ENCODE measurements at places on chromosomes 1 and 21.

- no peak for DNase-seq
These were observed 116.4 kb downstream of the SIM2 start for GRCh38 chr21:36815284-36815683.

DNA sequence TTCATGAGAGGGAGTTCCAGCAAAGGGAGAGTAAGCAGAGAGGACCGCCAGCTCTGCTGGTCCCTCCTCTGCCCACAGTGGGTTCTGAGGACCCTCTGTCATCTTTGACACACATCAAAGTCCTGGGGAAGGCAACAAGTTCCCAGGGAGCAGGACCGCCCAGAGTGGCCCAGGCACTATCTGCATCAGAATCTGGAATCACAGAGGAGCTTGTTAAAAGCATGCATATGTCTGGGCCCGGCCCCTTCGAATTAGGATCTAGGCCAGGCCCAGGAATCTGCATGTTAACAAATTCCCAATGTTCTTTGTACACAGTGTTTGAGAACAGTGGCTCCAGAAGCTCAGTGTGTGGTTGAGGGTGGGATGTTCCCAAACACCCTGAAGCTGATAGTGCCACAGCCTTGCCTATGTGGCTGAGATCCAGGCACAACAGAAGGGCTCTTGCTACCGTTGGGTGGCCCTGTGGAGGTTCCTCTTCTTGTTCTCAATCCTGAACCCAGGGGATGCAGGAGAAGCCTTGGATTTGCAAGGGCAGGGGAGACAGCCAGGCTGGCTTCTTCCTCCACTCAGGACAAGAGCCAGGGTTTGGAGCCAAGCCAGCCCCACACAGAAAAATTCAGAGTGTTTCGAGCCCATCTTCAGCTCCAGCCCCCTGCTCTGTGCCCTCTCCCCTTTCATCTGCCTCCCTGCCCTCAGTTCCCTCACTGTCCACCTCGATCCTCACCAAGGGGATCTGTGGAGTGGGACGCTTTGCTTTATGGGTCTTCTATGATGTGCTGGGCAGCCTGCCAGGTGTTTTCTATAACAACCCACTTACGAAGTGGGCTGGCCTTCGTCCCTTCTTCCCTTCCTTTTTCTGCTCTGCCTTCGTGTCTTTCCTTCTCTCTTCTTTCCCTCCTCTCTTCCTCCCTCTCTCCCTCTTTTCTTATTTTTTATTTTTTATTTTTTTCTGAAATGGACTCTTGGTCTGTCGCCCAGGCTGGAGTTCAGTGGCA lies 129.0 kb upstream of the TMPRSS2 start:
- DNase-seq, result no peak

DNA sequence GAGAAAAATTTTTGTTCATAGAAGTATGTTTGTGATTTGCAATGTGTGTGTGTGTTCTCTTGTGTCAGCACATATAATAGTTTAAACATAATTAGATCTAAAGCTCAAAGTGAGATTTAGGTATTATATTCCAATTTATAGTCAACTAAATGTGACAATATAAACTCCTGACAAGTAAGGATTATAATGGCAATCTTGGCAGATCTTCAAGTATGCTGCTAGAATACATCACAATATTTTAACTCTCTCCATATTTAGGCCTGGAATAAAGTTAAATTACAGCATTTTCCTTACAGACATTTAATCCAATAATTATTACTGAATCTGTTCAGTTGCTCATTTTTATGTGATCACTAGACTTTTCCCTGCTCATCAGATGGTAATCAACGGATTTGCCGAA lies 65.8 kb downstream of the LYPLAL1 start:
- no peak for DNase-seq

DNA sequence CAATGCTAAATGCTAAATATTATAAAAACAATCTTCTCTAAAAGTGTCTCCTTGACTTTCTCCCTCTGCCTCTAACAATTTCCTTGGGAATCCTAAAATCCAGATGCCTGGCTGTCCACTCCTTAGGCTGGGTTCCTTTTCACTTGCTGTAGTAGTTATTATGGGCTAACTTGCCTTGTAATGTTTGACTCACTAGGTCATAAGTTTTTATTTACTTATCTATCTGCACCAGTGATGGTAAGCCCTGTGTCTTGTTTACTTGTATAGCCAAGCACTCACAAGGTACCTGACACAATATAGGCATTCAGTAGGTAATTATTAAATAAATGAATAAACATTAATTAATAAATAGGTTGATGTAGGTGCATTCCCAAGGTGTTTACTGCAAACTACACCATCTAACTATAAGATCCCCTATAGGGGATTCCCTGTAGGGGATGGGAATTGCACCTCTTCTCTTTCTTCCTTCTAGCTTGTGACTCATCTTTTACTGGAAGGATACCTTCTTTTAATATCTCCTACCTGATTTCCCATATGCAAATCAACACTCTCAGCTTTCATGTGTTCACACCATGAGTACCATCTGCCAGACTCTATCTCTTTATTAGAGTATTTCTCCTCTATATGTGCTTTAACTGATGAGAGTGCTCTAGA lies 14.7 kb upstream of the CHIA start:
- no peak for DNase-seq

DNA sequence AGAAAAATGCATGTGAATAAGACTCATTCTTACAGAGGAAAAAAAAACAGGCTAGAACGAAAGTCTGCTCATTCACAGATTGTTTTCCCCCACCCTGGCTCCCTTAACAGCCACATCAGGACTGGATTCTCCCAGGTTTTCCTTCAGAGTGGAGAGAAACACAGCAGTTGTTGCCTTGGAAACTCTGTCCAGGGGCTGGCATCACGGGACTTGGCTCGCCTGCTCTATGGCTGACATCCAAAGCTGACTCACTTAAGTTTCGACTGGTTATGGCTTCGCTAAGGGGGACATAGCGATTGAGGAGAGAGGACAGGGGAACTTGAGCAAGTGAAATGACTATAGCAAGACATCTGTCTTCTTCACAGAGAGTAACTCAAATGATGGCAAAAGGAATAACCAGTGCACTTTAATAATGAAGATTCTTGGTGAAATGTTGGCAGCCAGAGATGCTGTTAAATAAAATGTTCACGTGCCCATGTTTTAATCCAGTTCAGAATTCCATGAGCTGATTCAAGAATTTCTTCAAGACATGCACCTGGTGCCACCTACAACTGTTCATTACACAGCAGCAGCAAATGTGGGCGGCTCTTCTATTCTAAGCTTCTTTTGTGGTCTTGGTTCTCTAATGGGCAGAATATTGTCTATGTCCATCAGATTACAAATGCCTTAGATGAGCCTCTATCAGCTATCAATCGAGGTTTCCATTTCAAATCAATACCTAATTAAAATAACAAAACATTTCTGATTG lies 21.8 kb downstream of the MIS18A start:
- no peak for DNase-seq

DNA sequence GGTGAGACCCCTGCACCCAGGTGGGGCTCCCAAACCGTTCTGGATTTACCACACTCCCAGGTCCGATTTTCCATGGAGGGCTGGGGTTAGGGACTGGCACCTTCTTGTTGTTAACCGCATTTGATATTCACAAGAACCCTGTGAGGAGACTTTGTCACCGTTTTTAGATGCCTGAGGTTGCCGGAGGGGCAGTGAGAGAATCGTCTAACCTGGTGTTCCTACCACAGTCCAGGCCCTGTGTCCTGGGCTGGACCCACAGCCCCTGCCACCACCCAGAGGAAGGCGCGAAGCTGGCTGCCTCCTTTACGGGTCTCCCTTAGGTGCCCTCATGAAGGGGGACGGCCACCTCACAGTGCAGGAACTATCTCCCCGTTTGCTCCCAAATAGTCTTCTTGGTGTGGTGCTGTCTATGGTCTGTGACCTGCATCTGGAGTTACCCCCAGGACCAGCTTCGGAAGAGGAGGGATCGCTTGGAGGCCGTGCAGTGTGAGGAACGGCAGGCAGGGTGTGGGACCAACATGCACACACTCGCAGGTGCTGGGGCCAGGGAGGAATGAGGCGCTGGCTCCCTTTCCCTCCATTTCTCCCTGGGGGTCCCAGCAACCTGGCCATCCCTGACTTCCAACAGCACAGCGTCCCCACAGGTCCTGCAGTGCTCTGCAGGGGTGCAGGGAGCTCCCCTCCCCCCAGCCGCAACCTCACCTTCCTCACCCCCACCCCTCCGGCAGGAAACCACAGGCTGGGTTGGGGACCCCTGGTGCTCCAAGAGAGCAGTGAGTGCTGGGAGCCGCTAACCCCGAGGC lies 7.0 kb downstream of the SIM2 start:
- no peak for DNase-seq

DNA sequence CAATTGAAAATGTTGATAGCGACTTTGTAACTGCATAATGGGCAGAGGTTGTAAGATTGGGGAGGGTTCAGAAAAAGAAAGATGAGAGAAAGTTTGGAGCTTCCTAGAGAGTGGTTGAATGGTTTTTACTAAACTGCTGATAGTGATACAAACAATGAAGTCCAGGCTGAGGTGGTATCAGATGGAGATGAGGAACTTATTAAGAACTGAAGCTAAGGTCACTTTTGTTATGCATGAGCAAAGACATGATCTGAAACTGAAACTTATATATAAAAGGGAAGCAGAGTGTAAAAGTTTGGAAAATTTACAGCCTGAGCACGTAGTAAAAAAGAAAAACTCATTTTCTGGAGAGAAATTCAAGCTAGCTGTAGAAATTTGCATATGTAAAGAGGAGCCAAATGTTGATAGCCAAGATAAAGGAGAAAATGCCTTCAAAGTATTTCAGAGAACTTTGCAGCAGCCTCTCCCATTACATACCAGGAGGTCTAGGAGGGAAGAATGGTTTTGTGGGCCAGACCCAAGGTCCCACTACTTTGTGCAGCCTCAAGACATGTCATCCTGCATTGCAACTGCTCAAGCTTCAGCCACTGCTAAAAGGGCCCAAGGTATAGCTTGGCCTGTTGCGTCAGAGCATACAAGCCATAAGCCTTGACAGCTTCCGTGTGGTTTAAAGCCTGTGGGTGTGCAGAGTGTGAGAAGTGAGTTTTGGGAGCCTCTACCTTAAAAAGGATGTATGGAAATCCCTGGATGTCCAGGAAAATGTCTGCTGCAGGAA lies 843.9 kb downstream of the AMY1C start:
- no peak for DNase-seq

GRCh38 chr21:15219039-15219438 lies 154.2 kb upstream of the NRIP1 start:
- DNase-seq, result no peak

DNA sequence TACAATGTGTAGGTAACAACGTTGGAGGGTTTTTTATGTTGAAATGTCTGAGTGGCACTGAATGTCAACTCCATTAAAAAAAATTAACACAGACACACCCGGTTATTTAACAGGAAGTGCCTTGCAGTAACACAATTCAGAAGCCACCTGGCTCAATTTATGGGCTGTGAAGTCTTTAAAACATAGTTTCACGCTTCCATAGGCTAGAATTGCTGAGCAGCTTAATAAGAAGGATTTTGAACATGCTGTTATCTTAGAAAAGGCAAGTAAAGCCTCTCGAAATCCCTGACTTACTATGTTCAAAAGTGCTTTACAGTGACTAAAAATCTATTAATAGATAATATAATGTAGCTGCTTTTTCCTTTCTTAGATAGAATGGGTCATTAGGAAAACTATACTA lies 19.7 kb downstream of the SRSF4 start:
- no peak for DNase-seq

- no peak for DNase-seq
These were observed 6.4 kb upstream of the REN start for GRCh38 chr1:204172404-204173029.

DNA sequence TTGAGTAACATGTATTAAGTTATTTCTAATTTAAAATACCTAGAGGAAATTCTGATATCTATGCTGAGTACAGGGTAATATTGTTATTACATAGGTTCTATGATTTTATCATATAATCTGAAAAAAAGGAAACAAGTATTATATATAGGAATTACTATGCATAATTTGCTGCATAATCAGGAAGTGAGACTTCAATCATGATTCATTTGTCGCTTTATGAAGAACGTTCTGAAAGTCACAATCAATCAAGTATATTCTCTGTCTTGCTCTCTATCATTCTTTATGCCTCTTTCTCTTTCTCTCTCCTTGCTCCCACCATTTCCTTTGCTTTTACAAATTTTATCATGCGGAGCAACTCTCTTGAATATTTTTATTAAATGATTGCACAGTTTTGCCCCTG lies 1130.3 kb downstream of the PLA2G4A start:
- DNase-seq, result no peak

GRCh38 chr1:225820522-225821120 lies 10.7 kb downstream of the EPHX1 start:
- no peak for DNase-seq

DNA sequence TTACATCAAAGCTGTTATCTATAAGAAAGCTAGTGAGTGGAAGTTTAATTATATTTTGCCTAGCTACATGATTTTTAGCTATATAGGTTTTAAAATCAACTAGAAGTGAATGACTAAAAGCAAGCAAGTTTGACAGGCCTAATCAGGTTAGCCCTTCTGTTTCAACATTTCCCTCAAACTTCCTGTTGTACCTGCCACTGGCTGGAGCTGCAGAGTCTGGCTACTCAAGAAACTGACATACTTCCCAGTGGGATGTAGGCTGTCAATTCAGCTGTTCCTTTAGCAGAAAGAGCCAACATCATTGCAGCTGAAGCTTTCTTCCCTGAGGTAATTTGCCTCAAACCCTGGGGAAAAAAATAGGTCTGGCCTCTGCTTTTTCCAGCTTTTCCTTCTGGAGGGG lies 87.1 kb upstream of the TNR start:
- DNase-seq, result no peak

DNA sequence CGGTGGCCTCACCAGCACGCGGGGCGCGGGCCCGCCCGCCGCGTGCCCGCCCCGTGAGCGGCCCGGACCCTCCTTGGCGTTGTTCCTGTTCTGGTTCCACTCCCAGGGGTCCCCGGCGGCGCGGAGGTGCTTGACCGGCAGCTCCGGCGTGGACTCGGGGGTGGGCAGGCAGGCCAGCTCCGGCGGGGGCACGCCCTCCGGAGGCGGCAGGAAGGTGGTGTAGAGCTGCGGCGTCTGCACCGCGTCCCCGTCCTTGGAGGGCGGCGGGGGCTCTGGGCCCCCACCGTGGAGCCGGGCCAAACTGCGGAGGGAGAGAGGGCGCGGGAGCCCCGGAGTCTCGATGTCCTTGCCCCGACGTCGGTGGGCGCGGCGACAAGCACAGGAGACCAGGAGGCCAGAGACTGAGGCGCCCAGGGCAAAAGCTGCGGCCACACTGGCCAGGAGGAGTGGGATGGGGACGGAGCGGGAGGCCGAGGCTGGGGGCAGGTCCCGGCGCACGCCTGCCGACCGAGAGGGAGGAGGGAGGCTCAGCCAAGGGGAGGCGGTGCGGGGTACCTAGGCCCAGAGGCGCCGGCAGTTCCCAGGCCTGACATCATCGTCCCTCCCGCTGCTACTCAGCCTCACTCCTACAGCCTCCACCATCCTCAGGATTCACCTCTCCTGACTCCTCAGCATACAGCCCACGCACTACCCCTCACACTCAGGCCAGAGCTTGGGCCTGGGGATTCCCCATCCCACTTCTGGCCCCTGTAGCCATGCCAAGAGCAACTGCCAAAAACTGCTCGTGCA lies 13.2 kb downstream of the SEMA6C start:
- no peak for DNase-seq

- DNase-seq, result no peak
These were observed 26.7 kb upstream of the CYP4X1 start for GRCh38 chr1:46996659-46997281.

GRCh38 chr1:107740579-107740978 lies 224.4 kb downstream of the VAV3 start:
- DNase-seq, result no peak

GRCh38 chr1:224914292-224914900 lies 15.1 kb upstream of the DNAH14 start:
- no peak for DNase-seq

- DNase-seq, result no peak
These were observed 6.4 kb downstream of the MGST3 start for GRCh38 chr1:165637427-165637826.

Data from stimulated activated CD4-positive, alpha-beta T cell treated with anti-CD3 and anti-CD28 coated beads, Interleukin-15, amount 100 ng/mL, for 48 hours (primary cell).